ENCODE measurements at places on chromosomes 5 and 9. TPM values are rescaled to one million over a fixed set of nuclear protein-coding genes. Genes with fewer than 3 reads are reported as not detected.

Gene CCL27
- 1.2 TPM for polyA plus RNA-seq

Gene DNAH5
- polyA plus RNA-seq = 1.1 TPM

Gene SMIM33
- not detected for polyA plus RNA-seq

- no peak for DNase-seq
These were observed 239.9 kb downstream of the FAM114A2 start for GRCh38 chr5:153798830-153799229.

DNA sequence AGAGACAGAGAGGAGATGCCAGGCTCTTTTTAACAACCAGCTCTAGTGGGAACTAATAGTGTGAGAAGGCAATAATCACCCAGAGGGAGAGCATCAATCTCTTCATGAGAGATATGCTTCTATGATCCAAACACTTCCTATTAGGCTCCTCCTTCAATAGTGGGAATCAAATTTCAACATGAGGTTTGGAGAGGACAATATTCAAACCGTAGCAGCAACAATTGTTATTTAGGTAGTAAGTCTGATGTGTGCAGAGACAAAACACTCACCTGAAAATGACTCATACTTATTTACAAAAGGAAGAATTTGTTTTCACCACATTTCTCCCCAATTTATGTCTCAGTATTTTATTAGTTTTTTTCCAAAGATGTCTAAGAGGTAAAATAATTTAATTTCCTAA is 144.3 kb downstream of the ST8SIA4 start:
- peak; percentile 23 for DNase-seq

Measured in foreskin keratinocyte (primary cell).